Stimulated activated CD8-positive, alpha-beta memory T cell treated with anti-CD3 and anti-CD28 coated beads, Interleukin-4, amount 100 ng/mL, for 4 hours (primary cell): ENCODE measurements at places on chromosomes 4 and X.

DNA sequence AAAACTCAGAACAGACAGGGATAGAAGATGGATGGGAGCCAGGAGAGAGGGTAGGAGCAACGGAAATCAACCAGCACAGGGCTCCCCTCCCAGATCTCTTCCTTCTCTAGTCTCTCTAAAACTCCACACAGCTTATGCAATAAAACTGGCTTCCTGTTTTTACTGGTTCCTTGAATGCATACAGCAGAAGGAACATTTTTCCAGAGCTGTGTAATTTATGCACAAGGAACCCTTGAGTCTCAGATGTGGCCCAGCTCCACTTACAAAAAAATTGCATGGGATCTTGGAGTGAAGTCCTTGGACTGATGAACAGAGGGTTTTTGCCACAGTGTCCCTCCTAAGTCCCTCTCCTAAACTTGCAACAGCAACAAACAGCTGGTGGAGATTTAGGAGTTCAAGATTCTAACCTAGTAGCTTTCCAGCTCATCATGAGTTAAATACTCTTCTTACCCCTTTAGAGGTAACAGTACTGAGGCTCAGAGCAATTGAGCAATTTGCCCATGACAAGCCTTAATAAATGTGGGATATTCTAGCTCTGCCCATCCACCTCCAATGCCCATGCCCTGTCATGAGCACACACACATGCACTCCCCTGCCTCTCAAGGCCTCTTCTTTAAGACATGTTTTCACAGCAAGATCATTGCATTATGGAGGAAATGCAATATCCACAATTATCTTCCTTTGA lies 18.4 kb upstream of the CC2D2A start:
- DNase-seq = no peak

DNA sequence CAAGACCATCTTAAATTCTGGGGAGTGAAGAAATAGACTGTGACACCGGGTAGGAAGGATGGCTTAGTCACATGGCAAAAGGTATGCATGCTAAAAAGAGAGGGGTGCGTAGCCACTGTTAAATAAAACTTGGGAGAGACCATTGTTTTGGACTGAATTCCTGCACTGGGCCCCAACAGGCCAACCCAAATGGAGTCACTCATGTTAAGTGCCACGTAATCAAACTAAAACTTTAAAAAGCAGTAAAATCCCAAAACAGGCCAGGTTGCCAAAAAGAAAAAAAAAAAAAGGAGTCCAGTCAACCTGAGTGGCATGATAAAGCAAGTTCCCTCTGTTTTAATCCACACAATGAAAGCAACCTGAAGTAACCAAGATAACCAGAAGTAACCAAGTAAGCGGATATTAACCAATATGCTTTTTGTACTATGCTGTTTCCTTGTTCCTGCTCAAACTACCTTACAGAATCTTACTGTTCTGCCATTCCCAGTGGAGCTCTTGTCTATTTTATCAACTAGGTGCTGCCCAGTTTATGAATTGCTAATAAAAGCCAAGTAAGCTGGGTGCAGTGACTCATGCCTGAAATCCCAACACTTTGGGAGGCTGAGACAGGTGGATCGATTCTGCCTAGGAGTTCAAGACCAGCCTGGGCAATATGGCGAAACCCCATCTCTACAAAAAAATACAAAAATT lies 124.6 kb upstream of the ENPP6 start:
- DNase-seq = no peak

GRCh38 chrX:54776987-54777672 lies 20.9 kb downstream of the ITIH6 start:
- no peak for DNase-seq

- no peak for DNase-seq
Observed at GRCh38 chr4:150515135-150515534, 66.8 kb upstream of the MAB21L2 start.

DNA sequence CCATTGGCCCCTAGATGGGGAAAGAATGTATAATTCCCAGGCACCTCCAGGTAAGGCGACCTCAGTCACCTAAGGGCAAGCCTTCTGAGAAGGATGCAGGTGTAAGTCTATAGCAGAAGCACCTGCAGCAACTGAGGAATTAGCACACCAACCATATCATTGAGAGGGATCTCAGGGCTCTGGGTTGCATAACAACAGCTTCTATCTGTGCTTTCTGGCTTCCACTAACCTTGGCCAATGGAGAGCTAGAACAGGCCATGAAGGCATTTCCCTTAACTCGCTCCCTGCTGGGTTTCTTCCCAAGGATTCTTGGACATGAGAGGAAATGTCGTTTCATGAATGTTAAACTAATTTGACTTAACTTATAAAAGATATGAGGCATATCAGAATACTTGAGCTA lies 177.8 kb upstream of the GK2 start:
- DNase-seq = no peak

GRCh38 chr4:94641702-94642560 lies 115.8 kb upstream of the BMPR1B start:
- DNase-seq = no peak

DNA sequence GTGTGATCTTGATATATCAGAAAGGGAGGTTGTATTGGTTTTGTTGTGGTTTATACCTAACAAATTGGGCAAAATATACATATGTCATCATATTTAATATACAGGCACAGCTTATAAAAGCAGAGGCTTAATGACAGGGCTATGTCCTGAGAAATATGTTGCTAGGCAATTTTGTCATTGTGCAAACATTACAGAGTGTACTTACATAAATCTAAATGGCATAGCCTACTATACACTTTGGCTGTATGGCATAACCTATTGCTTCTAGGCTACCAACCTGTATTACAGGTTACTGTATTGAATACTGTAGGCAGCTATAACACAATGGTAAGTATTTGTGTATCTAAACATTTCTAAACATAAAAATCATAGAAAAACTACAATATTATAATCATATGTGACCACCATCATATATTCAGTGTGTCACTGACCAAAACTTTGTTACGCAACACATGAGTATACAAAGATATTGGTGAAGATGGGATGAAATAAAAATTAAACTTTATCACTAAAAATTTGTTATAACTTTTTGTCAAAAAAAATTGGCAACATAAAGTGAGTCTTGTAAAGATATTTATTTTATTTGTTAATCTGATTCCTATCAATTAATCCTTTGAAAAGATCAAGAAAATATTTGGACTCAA lies 414.0 kb upstream of the HS3ST1 start:
- DNase-seq = no peak

- DNase-seq = no peak
Observed at GRCh38 chrX:135973025-135973547, 702 bp downstream of the MMGT1 start.

DNA sequence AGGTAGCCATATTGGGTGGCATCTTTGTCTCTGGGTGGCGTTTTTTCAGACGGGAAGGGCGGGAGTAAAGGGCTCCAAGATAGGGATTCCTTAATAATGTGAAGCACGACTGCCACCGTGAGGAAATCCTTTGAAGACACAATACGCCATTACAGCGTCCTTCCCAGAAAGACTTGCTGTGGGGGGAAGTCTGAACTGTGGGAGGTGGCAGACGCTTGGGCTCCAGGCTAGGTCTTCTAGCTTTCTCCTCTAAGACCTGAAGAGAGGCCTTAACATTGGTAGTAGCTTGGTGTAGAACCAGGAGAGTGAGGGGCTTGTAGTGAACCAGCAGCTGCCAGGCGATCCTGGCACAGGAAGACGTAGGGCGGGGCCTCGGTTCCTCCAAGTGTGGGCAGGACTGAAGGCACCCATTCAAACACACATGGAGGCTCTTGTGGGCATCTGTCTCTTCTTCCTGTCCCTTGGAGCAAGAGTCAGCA lies 197.3 kb downstream of the OR13H1 start:
- peak; percentile 48 for DNase-seq

DNA sequence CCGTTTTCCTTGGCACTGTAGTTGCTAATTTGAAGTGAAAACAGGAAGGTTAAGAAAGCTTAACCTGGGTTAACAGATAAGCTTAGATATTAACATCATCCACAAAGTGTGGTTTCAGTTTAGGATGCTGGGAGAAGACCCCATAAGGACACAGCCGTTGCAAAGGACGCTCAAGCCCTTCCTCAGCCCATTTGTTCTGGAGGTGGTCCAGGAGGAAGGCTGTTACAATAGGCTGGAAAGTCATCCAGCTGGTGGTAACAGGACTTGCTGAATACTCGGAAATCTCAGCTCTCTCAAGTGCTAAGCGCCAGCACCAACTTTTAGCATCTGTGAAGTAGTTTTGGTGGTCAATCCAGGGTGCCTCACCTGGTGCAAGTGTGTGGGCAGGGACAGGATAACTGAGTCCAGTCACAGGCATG lies 14.2 kb downstream of the CHST7 start:
- no peak for DNase-seq

- no peak for DNase-seq
Observed at GRCh38 chrX:13996650-13997049, 33.0 kb downstream of the GEMIN8 start.

DNA sequence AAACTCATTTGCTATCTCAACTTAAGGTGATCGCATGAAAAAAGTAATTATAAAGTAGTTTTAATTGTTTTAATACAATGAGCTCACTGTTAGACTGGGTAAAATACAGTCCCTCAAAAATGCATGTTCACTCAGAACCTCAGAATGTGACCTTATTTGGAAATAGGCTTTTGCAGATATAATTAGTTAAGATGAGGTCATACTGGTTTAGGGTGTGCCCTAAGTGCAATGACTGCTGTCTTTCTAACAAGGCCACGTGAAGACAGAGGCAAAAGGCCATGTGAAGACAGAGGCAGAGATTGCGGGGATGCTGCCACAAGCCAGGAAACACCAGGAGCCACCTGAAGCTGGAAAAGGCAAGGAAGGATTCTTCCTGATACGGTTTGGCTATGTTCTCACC lies 262.1 kb downstream of the NKX6-1 start:
- DNase-seq = no peak

DNA sequence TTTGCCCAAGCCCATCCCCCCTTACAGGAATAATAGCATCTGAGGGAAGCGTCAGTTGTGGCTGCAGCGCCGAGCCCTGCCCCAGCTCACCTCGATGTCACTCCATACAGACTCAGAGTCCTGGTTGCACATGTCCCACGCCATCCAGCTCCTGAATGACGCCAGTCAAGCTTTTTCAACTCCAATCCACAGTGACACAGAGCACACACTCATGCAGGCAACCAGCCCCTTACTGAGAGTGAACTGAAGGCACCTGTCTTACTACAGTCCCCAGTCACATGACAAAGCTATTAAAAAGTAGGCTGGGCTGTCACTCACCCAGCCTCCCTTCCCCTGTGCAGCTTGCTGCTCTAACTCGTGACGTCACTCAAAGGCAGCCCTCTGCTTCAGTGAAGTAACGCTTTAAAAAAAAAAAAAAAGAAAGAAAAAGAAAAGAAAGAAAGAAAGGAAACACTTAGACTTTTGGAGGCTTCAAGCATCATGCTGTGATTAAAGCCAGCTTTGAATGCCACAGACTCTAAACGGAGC lies at the start of gene PPARGC1A:
TSS of gene PPARGC1A (minus strand) at position 234 of the 528 bp plus-strand sequence. CDS start at position 144, 90 bp downstream.
- no peak for DNase-seq

GRCh38 chrX:12327836-12328235 lies 189.6 kb downstream of the FRMPD4 start:
- DNase-seq = no peak

DNA sequence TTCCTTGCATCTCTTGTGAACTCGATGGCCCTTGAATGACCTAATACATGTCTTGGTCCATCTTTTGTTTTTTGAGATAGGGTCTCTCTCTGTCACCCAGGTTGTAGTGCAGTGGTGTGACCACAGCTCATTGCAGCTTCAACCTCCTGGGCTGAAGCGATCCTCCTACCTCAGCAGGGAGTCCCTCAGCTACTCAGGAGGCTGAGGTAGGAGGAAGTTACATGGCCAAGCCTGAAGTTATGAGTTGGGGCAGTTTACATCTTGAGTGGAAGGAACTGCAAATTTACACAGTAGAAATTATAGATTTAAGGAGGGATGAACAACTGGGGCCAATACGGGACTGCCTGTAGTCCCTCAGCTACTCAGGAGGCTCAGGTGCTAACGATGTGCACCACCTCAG lies 97.2 kb upstream of the METTL14 start:
- DNase-seq = no peak

GRCh38 chrX:130702867-130703707 lies 199.9 kb downstream of the ENOX2 start:
- no peak for DNase-seq

- DNase-seq = no peak
Observed at GRCh38 chr4:69594382-69594781, 45.1 kb downstream of the UGT2A2 start.

GRCh38 chrX:95733426-95733825 lies 951.2 kb upstream of the DIAPH2 start:
- DNase-seq = no peak

- DNase-seq = no peak
Observed at GRCh38 chr4:153438916-153439756, 27.0 kb upstream of the TMEM131L start.

DNA sequence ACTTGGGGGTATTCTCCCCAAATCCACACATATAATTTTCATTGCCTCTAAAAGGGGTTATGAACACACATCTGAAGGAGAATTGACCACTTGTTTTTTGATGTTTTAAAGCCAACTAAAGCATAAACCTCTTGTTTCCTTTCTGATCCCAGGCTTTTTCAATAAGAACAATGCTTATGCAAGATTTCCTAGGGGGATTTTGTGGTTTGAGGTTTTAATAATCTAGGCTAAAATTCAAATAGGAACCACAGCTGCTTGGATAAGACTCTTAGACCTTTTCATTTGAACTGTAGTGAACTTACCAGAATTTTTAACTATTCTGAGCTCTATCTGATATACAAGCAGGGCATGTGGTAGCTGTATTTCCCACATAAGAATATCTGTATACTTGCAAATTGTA lies 651.1 kb downstream of the ANKRD50 start:
- no peak for DNase-seq

DNA sequence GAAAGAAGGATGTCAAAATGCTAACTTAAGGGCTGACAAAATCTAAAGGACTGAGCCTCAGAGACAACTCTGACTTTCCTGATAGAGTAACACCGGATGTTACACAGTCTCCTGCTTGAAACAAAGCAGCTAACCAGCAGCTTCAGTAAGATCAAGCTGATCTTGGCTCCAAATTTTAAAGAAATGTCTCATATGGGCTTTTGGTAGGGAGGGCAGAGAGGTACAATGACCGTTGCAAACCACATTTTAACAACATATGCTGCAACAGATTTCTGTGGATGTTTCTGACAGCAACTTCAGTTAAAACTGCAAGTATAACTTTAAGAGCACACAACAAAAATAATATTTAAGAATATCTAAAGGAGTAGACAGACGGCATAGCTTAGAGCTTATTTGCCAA lies 9.1 kb downstream of the RPGR start:
- DNase-seq = no peak

GRCh38 chrX:40617566-40617965 lies 5.7 kb upstream of the MPC1L start:
- no peak for DNase-seq
